LHCN-M2 (cell line): ENCODE measurements at places on chromosomes 2 and 18. TPM values are rescaled to one million over a fixed set of nuclear protein-coding genes. Genes with fewer than 3 reads are reported as not detected.

DOK6 gene
- not detected in 2 replicates for total RNA-seq

DNA sequence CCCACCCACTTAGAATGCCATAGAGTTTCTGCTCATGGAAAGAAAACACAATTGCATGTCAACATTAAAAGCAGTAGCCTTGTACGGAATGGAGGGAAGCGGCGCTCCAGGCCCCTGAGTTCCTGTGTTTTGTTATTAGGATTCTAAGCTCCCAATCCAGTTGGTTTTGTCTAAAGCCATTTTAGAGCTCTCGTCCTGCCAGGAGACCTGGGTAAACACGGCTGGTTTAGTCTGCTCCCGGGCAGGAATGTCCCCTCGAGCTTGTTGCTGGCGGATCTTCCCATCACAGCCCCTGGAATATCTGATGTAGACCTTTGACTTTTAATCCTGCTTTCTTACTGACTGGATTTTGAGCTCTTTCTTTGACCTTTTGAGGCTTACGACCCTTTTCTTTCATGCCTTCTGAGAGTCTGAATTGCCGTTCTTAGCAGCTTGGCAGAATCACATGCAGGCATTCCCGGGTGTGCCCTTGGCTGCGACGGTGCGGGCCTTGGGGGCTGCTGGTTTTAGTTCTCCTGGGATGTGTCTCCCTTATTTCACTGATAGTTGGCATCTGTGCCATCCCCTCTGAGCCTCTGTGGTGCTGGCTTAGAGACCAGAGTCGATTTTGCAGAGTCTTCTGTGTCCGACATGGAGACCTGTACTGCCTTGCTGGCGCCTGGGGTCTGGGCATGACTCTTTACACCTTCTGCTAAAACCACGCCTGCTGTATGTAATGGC lies 25.4 kb downstream of the GREB1 start:
- no peak for DNase-seq

SP5 gene
- 0.13 TPM in 1 of 2 replicates, not detected in the other for total RNA-seq

DNA sequence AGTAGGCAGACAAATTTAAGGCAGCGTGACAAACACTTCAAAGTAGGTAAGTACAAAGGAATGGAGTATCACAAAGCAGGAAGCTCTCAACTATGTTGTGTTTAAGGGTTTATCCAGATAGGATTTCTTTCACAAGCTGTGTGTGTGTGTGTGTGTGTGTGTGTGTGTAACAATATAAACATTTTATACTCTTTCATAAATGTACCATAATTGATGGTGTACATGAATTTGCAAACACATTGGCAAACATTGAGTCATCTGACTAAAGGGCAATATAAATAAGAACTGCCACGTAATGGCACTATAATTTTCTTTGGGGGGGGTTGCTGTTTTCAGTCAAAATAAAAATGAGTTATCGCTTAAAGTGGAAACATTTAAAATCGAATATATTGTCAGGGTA lies 1004.4 kb upstream of the DDX18 start:
- no peak for DNase-seq

GRCh38 chr2:241865416-241865956 lies 4.0 kb upstream of the RTP5 start:
- no peak for DNase-seq

TMEM178A gene
- 0.06 and 0.40 TPM in 2 replicates for total RNA-seq

PIEZO2 gene
- 3.3 and 10.4 TPM in 2 replicates for total RNA-seq

GRCh38 chr2:9391961-9392720 lies 31.2 kb downstream of the ITGB1BP1 start:
- no peak for DNase-seq
